Activated naive CD4-positive, alpha-beta T cell treated with anti-CD3 and anti-CD28 coated beads for 36 hours (primary cell): ENCODE measurements at places on chromosomes 3 and 15. TPM values are rescaled to one million over a fixed set of nuclear protein-coding genes. Genes with fewer than 3 reads are reported as not detected.

The SLC12A1 gene
- total RNA-seq: not detected

The PLSCR2 gene
- total RNA-seq: not detected

The NMNAT3 gene
- 7.6 TPM for total RNA-seq

The GNB4 gene
- total RNA-seq: 0.74 TPM

The MST1R gene
- 0.27 TPM for total RNA-seq

The ZNF662 gene
- 1.5 TPM for total RNA-seq

The PFN2 gene
- total RNA-seq: 4.5 TPM

The TRH gene
- total RNA-seq: not detected

The THAP10 gene
- not detected for total RNA-seq

The MRAS gene
- 0.62 TPM for total RNA-seq

The GOLGA8H gene
- total RNA-seq: not detected

The RRP9 gene
- 24.6 TPM for total RNA-seq

The NR2E3 gene
- total RNA-seq: not detected

The MESP1 gene
- 6.6 TPM for total RNA-seq

The PML gene
- 70.2 TPM for total RNA-seq

The XYLB gene
- total RNA-seq: 2.8 TPM

The SLC22A14 gene
- total RNA-seq: not detected

The GP9 gene
- total RNA-seq: not detected

The SCAANT1 gene
- total RNA-seq: not detected

The TMEM207 gene
- not detected for total RNA-seq

The C3orf22 gene
- total RNA-seq: not detected

The ZKSCAN7 gene
- 1.7 TPM for total RNA-seq

The SAXO2 gene
- 0.79 TPM for total RNA-seq

The CCDC54 gene
- total RNA-seq: not detected

The VPS8 gene
- total RNA-seq: 32.7 TPM

The OR5H14 gene
- not detected for total RNA-seq

The ERC2 gene
- not detected for total RNA-seq
